Daoy (cell line): ENCODE measurements at places on chromosomes 1 and 21. TPM values are rescaled to one million over a fixed set of nuclear protein-coding genes. Genes with fewer than 3 reads are reported as not detected.

- peak; percentile 94 for DNase-seq
These were observed 114.4 kb upstream of the GADD45A start for GRCh38 chr1:67570486-67571143.

DNA sequence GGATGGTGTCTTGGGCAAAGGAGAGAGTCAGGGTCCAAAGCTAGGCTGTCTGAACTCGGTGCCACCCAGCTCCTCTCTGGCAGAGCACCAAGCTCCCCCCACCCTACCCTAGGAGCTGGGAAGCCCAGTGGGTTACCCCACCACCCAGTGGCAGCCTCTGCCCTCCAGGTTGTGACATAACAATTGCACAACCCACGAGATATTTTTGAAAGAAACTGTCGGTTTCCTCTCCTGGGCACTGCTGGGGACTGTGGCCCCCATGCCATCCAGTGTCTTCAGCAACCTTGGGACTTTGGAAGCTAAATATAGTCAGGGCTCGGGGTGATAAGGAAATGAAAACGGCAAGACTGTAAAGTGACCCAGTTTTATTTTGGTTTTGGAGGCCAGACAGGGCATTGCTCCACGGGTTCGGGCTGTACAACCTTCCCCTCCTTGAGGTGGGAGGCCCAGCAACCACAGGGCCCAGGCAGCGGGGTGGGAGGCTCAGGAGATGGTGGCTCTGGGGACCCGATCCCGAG lies 1.4 kb downstream of the CITED4 start:
- DNase-seq, result no peak

DNA sequence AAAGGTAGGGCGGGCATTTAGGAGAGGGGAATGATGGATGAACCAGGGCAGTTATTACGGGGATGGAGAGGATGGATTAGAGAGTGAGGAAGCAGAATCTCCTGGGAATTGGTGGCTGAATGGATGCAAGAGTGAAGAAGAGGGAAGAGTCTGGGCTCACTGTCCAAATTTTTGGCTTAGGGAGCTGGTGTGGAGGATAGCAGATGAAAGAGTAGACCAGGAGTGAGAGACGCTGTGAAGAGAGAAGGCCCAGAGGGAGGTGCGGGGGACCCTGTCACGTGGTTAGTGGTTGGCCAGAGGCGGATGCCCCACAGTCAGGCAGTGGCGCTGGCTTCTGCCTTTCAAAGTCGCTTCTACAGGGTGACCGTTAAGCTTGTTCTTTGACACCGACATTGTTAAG lies 78.4 kb downstream of the PEX14 start:
- DNase-seq, result no peak

GRCh38 chr1:173628888-173629287 lies 6.2 kb upstream of the TEX50 start:
- no peak for DNase-seq

DNA sequence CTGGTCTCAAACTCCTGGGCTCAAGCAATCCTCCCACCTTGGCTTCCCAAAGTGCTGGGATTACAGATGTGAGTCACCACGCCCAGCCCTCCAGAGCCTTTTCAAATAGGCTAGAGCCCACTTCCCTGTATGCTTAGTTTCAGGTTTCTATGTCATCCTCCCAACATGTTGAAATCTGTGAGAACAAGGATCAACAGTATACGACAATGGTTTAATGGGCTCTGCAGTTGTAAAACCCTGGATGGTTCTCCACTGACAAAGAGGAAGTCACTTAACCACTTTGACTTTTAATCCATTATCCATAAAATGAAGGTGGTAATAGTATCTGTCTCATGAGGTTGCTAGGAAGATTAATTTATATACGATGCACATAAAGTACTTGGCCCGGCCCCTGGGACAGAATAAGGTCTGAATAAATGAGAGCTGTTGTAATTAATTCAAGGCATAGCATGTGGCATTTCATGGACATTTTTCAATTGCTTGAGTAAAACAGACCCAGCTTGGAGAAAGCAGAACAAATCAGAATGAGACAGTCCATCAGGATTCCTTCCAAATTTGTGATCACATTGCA lies 113.9 kb upstream of the ZNF648 start:
- peak; percentile 77 for DNase-seq

DNA sequence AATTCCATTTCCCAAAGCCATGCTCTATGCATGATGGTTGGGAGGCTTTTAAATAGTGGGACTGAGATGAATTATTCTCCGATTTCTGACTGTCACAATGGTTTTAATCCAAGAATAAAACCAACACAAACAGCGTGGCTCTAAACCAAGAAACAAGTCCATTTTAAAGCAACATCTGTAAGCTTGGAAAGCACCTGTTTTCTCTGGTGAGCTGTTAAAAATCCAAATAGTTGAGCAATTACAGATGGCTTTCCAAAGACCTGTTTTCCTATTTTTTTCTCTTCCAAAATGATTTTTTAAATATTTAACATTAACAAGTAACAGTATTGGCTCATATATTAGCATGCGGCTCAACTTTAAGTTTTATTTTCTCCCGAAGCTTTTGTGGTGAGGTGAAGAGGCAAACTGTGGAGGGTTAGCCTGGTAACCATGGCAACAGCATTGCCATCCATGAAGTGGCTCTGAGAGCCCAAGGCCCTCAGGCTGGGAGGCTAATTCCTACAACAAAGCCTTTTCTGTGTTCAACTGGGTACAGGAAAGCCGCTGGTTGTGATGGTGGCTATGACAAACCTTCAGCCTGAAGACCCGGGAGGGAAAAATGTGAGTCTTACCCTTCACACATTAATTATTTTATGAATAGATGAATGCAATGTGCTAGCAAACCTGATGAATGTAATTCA lies 56.7 kb upstream of the B3GALT5 start:
- DNase-seq, result peak; percentile 13

DNA sequence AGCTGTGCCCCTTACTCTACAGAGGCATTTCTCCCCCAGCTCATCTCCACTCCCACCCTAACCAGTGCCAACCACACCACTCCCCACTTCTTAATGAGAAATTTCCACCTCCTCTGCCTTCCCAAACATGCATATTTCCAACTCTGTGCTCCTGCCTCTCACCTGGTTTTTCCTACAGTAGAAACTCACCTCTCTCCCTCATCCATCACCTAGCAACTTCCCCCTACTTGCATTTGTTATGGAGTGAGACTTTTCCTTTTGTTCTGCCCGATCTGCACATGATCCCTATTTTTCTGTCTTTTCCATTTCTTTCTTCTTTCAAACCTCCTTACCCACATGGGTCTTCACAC lies 11.9 kb downstream of the RGS8 start:
- no peak for DNase-seq

Gene LRRC38
- not detected in 2 replicates for total RNA-seq

GRCh38 chr21:40835184-40835694 lies 11.7 kb downstream of the DSCAM start:
- no peak for DNase-seq

- DNase-seq, result peak; percentile 62
These were observed 40.4 kb downstream of the CASZ1 start for GRCh38 chr1:10755970-10756521.

Gene NR1I3
- not detected in 2 replicates for total RNA-seq

- DNase-seq, result no peak
These were observed 43.7 kb downstream of the ADAMTS1 start for GRCh38 chr21:26801498-26801897.

- DNase-seq, result no peak
These were observed 53.5 kb downstream of the SYT6 start for GRCh38 chr1:114100148-114100547.

DNA sequence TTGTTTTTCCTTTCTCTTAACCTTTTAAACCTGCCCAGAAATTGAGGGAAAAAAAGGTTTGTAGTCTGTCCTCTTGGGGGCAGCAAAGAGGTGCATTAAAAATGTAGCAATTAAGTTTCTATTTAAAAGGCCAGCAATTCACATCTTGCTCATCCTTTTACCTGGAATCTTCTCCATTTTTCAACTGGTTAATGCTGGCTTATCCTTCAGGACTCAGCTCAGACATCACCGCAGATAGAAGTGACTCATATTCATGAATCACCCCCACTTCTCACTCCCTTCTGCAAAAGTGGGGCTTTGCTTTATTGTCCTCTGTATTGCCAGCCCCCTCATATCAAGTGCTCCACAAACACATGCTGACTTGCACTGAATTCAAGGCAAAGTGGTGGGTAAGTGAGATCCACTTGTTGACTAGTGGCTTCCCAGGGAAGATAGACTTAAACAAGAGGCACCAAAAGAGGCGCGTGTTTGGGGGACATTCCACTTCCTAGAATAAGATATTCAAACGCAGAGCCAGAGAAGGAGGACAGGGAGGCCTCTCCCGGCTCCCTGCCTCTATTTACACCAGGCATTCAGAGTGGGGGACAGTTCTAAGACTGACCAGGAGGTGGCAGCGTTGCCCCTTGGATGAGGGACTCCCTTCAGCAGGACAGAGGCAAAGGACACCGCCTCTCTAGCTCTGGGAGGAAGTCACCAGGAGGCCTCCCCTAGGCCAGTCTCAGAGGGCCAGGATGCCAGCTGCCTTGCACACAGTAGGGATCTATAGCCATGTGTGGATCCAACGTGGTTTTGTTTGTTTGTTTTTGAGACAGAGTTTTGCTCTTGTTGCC lies 23.2 kb upstream of the ZNF648 start:
- peak; percentile 81 for DNase-seq

DNA sequence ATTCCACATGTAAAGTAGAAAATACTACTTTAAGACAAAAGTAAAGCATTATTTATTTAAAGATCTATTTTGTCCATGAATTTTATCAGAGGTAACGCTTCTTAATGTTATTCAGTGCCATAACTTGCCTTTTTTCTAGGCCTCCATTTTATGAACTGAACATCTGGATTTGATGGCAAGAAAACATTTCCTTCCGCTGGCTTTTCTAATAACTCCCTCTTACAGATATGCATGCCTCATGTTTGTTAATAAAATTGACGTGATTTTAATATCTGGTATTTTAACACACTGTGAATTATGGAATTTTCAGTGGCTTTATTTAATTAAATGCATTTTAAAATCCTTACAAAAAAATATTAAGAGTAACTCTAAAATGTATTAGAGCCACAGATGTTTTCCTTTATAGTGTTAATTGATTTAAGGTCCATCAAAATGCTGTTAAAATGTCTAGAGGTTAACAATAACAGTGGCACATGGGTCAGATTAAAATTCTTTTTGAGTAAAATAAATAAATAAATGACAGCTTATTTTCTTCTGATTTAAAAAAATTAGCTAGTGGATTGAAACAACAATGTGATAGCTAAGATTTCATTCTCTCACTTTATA lies 15.1 kb downstream of the PTPRC start:
- DNase-seq, result no peak

- DNase-seq, result peak; percentile 45
These were observed 170.1 kb downstream of the DHRS3 start for GRCh38 chr1:12447849-12448312.

- DNase-seq, result peak; percentile 28
These were observed 41.0 kb upstream of the HAO2 start for GRCh38 chr1:119327450-119328155.

GRCh38 chr1:89358287-89358893 lies 5.5 kb upstream of the GBP6 start:
- peak; percentile 78 for DNase-seq

Gene TCHHL1
- total RNA-seq, result not detected in 2 replicates

Gene ARHGEF16
- 4.7 and 10.9 TPM in 2 replicates for total RNA-seq

DNA sequence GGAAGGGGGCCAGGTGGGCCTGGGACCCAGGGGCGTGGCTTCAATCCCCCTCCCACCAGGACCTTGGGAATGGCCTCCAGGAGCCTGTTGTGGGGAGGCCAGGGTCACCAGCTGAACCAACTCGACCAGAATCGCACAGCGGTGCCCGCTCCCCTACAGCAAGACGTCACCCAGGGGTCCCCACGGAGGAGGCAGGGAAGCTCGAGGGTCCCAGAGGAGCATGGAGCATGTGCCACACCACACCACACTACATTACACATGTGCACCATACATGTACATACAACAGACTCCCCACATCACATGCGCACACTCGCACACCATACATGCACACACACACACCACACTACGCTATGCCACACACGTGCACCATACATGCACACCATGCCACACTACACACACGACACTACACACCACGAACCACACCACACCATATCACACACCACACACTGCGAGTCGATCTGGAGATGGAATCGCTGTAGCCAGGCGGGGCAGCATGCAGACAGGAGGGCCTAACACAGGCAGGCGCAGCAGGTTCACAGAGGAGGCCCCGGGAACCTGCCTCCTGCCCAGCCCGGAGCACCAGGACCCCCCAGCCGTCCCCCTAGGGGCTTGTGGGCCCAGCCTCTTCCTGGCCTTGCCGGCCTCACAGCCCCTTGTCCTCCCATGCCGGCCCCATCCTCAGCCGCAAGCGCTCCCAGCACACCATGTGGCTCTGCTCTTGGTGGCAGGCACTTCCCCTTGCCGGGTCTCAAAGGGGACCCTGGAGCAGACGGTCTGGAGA lies 596 bp downstream of the ITGB2 start:
- DNase-seq, result no peak
